NCI-H1105 treated with DMSO at 0.1 percent for 48 hours (cell line): ENCODE measurements at places on chromosomes 12 and 14.

DNA sequence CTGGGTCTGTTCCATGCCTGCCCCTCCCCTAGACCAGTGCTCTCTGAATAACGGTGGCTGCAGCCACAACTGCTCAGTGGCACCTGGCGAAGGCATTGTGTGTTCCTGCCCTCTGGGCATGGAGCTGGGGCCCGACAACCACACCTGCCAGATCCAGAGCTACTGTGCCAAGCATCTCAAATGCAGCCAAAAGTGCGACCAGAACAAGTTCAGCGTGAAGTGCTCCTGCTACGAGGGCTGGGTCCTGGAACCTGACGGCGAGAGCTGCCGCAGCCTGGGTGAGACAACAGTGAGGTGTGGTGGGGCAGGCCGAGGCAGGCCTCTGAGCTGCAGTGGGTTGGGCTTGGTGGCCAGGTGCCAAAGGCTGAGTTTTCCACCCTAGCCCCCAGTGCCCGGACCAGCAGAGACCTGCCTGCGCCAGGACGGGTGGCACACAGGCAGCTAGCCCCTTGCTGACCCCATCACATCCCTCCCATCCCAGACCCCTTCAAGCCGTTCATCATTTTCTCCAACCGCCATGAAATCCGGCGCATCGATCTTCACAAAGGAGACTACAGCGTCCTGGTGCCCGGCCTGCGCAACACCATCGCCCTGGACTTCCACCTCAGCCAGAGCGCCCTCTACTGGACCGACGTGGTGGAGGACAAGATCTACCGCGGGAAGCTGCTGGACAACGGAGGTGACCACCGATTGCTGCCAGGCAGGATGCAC is 28.2 kb upstream of the LRP1-AS start:
- DNase-seq: peak; percentile 89

DNA sequence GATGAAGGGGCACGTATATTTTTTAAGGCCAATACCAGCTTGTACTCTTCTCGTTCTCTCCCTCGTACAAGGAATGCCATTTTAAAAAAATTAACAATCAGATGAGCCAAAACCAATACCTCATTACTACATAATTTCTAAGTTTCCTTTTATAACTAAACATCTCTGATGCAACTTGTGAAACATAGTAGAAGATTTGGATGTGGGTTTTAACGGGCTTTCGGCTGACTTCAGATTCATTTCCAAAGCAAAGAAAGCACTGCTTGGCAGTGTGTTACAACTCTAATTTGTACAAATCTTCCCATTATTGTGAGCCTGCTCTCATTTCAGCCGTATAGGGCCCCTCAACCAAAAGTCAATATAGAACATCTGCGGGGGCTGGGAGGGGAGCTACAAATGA is 99.1 kb upstream of the TMCC3 start:
- no peak for DNase-seq

DNA sequence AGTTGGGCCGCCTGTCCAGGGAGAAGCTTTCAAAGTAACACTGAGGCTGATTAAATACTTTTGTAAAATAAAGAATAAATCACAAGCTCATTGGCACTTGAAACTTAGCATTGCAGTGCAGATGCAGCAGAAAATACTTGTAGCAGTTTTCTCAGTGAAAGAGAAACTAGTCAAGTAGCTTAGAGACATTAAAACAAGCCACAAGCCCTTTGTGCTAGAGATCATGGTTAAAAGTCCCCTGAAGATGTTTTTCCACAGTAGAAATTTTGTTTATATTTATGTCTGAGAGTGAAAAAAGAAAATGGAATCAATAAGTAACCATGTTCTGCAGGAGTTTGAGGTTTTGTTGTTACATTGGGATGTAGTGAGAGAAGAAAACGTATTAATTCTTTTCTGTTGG is 5.9 kb downstream of the PSEN1 start:
- no peak for DNase-seq

DNA sequence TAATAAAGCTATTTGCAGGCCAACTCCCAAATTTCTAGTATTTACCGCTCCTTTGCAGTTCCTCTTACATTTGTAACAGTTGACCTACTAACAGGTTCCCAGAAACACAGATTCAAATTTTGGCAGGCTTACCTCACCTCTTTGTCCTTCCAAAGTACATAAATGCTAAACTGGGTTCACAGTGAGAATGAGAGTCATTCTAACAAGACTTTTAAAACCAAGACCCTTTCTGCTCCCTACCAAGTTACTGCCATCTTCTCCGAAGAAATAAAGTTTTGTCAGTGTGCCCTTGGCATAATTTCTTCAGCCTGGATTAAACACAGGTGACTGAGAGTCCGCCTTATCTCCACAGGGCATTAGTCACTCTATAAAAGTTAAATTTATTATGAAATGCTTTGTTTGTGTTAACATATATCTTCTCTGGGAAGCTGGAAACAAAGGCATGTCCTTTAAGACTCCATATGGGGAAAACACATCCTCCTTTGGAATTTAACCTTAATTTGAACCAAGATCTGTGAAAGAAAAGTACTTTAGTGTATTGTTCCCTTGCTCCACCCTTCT is 28.2 kb downstream of the FOXA1 start:
- no peak for DNase-seq

DNA sequence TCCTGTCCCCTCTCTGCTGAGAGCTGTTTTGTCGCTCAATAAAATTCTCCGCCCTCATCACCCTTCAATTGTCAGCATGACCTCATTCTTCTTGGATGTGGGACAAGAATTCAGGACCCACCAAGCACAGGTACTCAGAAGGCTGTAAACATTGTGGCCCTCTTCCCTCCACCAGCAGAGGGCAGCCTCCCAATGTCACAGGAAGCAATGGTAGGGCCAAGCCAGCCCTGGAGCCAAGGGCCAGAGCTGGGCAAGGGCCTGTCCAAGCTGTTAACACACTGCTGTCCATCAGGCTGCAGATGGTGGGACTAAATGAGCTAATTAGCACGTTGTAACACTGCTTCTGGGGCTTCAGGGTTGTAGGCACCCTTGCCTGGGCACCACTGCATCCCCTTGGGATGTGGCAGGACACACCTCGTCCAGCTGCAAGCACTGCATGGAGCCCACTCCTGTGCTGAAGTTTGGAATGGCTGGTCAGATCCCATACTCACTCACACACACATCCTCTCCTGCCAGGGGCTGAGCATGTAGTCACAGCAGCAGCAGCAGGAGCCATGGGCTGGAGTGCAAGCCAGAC is 62.7 kb upstream of the HECTD1 start:
- no peak for DNase-seq

GRCh38 chr12:124498275-124499189 is 68.9 kb downstream of the NCOR2 start:
- DNase-seq: no peak

DNA sequence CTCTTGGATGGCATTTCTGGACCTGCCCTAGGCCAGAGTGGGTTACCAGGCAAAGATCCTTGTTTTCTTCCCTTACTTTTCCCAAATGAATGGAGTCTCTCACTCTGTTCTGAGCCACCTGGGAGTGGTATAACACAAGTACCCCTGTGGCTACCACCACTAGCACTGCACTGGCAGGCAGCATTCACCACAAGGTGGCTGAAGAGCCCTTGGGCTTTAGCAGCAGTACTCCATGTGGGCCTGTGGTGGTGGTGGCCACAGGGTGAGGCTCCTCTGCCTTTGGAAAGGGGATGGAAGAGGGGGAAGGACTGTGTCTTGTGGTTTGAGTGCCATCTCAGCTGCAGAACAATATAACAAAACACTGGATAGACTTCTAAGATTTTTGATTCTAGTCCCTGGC is 38.1 kb upstream of the LMNTD1 start:
- DNase-seq: no peak

- no peak for DNase-seq
These were observed 171.4 kb downstream of the RBM19 start for GRCh38 chr12:113794774-113795173.

DNA sequence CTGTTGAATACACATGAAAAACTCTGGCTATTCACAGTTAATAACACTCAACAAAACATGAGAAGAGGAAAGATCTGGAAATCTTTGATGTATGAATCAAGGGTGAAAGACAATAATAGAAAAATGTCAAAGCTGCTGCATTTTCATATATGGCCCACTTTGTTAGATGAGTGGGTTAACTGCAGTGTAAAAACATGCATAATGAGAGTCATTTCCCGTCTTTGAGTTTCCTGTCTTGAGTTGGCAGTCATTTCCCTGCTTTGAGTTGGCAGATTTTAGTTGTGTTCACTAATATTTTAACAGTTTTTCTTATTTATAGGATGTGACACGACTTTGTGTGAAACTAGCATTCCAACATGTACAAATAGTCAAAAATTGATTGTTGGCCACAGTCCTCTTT is 87.9 kb upstream of the PTPRQ start:
- DNase-seq: no peak

- DNase-seq: no peak
These were observed 102.2 kb upstream of the USP15 start for GRCh38 chr12:62158013-62158412.

DNA sequence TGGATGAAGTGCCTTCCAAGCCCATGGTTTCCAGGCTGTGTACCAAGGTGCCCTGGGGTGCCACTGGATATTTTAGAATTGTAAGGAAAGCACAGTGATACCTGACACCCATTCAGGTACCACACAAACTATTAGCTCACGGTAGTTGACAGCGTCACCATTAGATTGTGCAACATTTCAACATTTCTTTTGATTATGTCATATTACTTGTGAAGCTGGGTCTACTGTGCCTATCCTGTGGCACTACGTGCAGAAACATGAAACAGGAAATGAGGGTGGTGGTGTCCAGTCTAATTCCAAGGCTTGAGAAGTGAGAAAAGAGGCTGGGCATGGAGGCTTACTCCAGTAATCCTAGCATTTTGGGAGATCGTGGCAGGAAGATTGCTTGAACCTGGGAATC is 75.5 kb upstream of the CPM start:
- DNase-seq: peak; percentile 30

GRCh38 chr12:63964301-63964700 is 119.8 kb downstream of the SRGAP1 start:
- DNase-seq: no peak

- DNase-seq: no peak
These were observed 17.5 kb downstream of the APPL2 start for GRCh38 chr12:105218434-105218833.

GRCh38 chr12:123388951-123389559 is 5.1 kb downstream of the KMT5A start:
- no peak for DNase-seq

DNA sequence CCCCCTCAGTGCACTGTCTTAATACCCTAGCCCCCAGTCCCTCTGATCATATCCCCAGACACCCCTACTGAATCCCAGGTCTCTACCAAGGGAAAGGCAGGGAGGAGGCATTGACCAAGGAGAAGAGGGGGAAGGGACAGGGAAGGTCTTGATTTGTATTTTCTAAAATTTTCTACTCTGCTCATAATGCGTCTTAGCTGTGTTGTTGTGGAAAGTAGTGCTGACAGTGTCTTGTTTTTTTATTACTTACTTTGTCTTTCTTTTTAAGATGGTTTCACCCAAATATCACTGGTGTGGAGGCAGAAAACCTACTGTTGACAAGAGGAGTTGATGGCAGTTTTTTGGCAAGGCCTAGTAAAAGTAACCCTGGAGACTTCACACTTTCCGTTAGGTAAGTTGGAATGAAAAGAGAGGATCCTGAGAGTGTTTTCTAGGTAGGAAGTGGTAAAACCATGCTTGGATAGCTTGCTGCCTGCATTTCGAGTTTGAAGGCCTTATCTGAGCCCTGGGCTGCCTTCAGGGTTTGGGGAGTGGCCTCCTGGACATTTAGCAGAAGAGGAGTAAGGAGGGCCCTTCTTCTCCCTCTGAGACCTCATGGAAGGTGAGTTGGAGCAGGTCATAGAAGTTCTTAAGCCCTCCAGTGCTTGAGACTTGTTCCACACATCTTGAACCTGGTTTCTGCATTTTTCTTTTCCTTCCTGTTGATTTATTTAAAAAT is 27.4 kb downstream of the PTPN11 start:
- no peak for DNase-seq

DNA sequence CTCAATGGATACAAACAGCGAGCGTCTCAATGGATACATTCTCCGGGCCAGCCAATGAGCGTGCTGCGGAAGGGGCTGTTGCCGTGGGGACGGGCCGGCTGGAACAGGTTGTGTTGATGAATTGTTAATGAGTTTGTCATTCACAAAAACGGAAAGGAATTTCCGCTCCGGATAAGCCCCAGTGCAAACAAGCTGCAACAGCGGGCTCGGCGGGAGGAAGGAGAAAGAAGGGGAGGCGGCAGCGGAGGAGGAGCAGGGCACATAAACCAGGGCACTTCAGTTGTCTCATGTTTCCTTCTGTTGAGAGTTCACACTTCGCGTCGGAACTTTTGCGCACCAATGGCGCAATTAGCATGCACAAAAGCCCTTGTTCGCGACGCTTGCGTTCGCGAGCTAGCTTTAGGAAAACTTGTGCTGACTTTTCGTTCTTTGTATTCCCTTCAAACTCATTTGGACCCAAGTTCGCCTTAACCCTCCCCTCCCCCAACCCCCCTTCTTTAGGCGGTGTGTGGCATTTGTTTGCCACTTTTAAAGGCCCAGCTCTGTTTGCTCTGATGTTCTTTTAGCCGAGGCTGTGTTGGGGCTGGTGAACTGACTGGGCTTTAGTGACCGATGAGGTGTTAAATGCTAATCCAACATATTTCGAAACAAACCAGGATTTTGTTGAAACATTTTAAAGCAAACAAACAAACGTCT is at the start of gene DUSP6:
Gene DUSP6, minus strand, starts transcription at position 10 of the 696 bp plus-strand sequence. CDS start 462 bp downstream, outside the sequence.
- peak; percentile 99 for DNase-seq

DNA sequence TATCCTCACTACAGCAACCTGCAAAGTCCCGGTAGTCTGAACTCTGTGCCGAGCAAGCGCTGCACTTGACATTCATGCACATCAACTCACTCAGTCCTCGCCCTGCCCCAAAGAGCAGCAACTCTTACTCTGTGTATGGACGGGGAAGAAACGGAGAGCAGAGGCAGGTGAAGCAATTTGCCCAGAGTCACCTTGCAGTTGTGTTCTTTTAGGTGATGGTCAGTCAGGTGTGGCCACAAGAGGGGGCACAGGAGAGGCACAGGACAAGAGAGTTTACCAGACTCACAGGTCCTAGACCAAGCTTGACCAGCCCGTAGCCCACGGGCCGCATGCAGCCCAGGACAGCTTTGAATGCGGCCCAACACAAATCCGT is 39.1 kb downstream of the TSPAN11 start:
- DNase-seq: no peak

GRCh38 chr12:75209812-75210138 is at the start of gene KCNC2:
Gene KCNC2 (minus strand): TSS chr12:75209839.
- DNase-seq: no peak

DNA sequence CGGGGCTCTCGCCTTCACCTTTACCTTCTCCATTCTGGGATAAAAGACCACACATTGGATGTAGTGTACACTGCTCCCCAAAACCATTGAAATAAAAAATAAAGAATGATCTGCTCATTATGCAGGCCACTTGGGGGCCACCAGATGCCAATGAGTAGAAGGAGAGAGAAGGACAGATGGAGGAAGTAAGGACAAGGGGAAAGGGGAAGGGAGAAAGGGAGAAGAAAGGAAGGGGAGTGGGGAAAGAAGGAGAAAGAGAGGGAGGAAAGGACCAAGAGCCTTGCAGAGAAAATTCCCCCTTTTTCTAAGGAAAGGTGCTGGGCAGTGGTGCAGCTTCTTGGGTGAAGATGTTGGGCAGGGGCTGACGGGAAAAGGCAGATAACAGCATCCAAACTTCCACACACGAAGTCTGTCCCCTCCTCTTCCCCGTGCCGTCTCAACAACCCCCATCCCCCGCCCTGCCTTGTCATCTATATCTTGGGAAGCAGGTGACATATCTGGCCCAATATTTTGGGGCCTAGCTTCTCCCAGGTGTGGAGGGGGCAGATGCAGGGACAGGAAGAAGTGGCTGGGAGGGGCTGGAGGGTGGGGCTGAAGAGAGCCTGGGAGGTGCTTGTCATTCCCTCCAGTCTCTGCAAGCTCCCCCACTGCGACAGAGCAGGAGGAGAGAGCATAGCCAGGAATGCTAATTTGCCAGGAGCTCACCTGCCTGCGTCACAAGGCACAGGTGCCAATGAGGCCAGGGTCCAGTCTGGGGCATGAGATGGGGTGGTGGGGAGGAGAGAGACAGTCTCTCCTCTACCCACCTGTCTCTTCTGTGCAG is 107.5 kb downstream of the SINHCAF start:
- DNase-seq: peak; percentile 12
